Stimulated activated CD4-positive, alpha-beta T cell treated with anti-CD3 and anti-CD28 coated beads, Interleukin-15, amount 100 ng/mL, for 1 hour (primary cell): ENCODE measurements at places on chromosomes 13 and 19.

- no peak for DNase-seq
Observed at GRCh38 chr19:44570984-44571684, 41.7 kb upstream of the CEACAM20 start.

- DNase-seq, result no peak
Observed at GRCh38 chr19:10805065-10805757, 30.8 kb downstream of the TMED1 start.

- DNase-seq, result no peak
Observed at GRCh38 chr19:10037809-10038208, 24.5 kb downstream of the RDH8 start.

- DNase-seq, result no peak
Observed at GRCh38 chr19:13691569-13692435, 72.5 kb upstream of the MRI1 start.

DNA sequence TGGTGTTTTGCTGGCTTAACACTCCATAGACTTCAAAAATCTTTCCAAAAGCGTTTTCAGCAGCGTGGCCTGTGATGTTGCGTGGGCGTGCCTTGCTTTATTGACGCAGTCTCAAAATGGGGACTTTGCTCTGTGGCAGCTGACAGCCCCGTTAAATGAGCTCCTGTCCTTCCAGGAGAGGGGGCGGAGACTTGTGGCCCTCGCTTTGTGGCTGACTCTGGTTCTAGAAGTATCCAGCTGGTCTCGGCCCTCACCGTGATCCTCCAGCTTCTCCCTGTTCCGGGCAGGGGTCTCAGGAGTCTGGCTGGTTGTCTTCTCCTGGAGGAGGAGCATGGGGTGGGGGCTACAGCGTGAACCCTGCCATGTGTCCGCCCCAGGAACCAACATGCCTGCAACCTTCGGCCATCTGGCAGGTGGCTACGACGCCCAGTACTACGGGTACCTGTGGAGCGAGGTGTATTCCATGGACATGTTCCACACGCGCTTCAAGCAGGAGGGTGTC, 8.4 kb upstream of the ZNF554 start:
- no peak for DNase-seq

DNA sequence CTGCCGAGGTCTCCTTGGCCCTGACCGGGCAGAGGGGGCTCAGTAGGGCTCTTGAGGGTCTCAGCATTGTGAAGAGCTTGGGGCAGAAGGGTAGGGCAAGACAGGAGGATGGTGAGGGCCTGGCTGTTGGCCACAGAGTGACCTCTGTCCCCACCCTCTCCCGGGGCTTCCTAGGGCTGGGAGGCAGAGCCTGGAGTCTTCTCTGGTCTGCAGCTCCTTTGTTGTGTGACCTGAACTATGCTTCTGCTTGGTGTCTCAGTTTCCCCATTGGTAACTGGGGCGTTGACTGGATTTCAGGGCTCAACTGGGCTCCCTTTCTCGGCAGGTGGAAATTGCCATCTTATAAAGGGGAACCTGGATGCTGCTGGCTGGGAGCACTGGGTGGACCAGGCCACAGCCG, 30.1 kb upstream of the PEPD start:
- no peak for DNase-seq

GRCh38 chr19:45010306-45010705, 9.0 kb downstream of the RELB start:
- DNase-seq, result no peak

DNA sequence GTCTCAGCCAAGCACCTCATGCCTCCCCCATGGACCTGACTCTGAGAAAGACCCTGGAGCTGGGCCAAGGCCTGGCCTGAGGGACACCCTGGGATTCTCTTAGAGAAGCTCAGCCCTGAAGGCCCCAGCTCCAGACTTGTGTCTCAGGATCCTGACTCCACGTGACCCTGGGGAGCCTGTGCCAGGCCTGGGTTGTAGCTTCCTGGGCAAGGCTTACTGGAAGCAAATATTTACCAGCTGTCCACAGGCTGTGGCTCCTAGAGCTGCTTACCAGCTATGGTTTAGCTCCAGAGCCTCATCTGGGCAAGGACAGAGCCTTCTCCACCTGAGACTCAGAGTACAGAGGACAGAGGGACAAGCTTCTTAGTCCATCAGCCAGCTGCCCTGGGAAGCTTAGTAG, 61.0 kb upstream of the CEACAM8 start:
- DNase-seq, result no peak

- DNase-seq, result peak; percentile 85
Observed at GRCh38 chr19:51422053-51422448, 4.6 kb upstream of the SIGLEC10 start.

DNA sequence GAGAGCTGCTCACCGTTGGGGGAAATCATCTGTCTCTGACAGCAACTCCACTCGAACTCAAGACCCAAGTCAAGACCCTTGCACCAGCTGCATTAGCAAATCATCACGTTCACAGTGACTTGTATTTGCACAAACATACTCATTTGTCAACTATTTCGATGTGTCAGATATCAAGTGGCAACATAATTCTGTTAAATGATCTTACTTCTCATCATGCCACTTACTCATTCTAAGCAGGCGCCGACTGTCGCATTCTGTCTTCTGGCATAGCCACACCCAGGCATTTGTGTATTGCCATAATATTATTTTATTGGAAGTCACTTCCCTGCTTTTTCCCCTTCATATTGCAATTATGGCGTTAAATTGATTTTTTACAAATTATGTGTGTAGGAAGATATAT, 23.0 kb upstream of the ATP1A3 start:
- DNase-seq, result no peak

GRCh38 chr19:14889994-14890642, 4.2 kb upstream of the OR7A17 start:
- no peak for DNase-seq

DNA sequence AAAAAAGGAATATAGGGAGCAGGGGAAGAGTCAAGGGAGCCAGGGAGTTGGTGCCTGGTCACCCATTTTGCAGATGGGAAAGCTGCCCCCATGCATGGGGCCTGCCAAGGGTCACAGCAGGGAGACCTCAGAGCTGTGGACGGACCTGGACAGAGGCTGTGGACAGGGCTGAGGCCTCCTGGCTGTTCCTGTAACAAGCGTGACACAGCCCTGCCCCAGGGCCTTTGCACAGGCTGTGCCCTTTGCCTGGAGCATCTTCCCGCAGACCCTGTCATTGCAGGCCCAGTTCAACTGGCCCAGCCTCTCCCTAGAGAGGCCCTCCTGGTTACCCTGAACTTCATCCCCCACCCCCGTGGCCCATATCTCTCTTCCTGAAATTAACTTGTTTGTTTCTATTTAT, 6.4 kb downstream of the TNFAIP8L1 start:
- DNase-seq, result no peak

DNA sequence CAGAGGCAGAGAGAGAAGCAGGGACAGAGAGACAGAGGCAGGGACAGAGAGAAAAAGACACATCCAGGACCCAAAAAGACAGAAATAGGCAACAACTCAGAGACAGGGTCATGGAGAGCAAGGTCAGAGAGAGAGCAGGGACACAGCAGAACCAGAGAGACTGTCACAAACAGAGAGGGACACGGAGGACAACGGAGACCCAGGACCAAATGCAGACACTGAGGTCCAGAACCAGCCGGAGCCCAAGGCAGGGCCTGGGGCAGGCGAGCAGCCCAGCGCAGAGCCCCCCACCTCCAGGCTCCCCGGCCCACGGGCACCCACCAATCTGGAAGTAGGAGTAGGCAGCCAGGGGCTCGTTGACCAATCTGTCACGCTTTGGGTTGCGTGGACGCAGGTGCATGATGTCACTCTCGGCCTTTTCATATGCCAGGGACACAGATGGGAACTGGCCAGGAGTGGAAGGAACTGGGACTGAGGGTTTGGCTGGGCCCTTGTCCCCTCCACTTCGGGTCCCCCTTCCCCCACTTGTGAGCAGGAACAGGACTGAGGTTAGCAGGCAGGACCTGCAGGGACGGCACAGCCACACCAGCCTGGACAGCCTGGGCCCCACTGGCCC, 8.1 kb downstream of the TMEM147 start:
- no peak for DNase-seq

GRCh38 chr13:100197116-100197515, 108.2 kb downstream of the PCCA start:
- DNase-seq, result no peak

DNA sequence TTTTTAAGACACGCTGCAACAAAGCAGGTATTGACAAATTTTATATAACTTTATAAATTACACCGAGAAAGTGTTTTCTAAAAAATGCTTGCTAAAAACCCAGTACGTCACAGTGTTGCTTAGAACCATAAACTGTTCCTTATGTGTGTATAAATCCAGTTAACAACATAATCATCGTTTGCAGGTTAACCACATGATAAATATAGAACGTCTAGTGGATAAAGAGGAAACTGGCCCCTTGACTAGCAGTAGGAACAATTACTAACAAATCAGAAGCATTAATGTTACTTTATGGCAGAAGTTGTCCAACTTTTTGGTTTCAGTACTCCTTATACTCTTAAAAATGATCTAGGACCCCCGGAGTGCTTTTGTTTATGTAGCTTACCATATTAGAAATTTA, 1.2 kb downstream of the BRCA2 start:
- no peak for DNase-seq

- DNase-seq, result no peak
Observed at GRCh38 chr19:28883241-28883693, 329.7 kb downstream of the UQCRFS1 start.

- DNase-seq, result no peak
Observed at GRCh38 chr13:51422484-51422883, 30.4 kb downstream of the INTS6 start.

DNA sequence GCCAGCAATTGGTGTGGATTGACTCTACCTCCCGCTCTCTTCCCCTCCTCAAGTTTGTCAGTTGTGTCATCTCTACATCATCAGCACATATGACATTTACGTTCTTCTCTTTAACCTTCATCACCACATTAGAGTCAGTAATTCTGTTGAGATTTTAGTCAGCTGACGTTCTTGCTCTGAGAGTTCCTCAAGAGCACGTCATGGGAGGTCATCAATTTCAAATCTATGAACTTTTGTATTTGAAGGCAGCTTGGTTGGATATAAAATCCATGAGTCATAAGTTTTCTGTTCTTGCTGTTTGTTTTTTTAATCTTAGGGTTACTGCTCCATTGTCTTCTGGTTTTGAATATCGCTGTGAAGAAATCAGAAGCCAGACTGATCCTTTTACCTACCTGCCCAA, 21.8 kb upstream of the ARGLU1 start:
- no peak for DNase-seq

GRCh38 chr13:98471934-98472333, 105.0 kb downstream of the STK24 start:
- DNase-seq, result no peak

DNA sequence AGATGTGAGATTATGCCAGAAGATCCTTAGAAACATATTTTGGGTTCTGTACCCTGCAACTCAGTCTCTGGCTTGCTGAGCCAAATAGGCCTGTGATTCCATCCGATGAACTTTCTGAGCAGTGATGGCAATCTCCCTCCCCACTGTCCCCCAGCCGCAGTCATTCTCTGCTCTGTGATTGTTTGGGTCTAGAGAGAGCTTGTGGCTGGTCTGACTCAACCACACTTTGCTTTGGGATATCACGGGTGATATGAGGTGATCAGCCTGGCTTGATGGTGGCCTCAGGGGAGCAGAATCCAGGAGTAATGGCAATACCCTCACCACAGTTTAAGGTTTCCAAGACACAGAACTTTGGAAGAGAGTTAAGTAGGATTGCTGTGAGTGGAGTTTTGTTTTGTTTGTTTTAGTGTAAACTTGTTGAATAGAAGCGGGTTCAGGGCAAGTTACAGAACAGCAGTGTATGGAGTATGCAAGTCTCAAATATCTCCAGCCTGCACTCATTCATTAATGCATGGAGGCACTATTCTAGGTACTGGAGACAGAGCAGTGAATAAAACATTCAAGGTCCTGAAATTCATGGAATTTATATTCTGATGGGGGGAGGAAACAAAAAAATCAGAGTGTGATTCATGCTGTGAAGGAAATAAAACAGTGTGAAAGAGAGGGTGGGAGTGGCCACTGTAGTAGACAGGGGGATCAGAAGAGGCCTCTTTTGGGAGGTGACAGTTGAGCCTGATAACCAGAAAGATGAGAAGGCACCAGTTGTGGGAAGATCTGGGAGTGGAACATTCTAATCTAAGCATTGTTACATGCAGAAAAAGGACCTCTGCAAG, 5.3 kb downstream of the SAMD4B start:
- no peak for DNase-seq

DNA sequence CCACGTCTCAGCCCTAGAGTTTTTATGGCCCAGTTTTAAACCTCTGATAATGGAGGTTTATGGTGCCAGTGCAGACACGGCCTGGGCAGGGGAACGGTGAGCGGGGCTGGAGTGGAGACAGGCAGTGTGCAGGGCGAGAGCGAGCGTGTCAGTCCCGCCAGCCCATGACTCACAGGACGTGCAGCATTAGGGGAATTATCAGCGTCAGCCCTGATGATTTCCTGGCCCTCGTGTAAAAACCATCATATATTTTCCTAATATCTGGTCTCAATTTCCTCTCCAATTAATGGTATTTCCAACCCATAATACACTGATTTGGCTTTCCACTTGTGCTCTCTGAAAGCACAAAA, 104.6 kb upstream of the VSTM2B start:
- no peak for DNase-seq

DNA sequence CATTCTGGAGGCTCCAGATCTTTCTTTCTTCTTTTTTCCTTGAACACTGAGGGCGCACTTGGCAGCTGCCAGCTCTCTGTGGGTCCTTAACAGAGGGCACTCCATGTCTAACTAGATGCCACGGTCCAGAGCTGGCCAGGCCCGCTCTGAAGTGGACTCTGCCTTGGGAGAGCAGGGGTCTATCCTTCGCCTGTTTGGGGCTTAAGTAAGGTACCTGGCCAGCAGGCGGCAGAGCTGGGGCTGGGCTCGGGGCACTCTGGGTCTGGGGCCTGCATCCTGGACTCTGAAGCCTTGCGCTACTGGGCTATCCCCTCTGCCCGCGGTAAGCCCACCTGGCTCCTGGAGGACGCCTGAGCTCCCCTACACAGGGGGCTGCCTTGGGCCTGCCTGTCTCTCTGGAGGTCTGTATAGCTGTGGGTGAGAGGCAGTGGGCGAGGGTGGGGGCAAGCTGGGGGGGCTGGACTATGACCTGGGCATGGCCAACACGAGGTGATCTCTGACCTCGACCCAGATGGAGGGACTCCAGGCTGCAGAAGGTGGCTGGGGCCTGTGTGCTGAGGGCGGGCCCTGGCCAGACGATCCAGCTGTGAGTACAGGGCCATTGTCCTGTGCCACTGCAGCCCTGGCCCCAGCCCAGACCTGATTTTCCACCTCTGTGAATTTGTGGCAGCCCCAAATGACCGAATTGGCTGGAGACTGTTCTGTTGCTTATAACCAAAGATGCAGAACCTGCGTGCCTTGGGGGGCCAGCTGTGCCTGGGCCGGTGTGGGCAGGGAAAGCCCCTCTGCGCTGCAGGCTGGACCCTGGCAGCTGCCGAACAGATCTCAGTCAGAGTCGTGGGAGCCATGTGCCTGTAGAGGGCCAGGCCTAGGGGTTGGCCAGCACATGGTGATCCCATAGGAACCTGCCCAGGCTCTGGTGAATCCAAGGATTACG, 26.5 kb downstream of the CEBPG start:
- DNase-seq, result no peak
